ENCODE measurements at places on chromosomes 16 and 17. TPM values are rescaled to one million over a fixed set of nuclear protein-coding genes. Genes with fewer than 3 reads are reported as not detected.

The NPIPA3 gene
- 0.91 TPM for total RNA-seq

The ETV4 gene
- total RNA-seq, result 54.0 TPM

The LCAT gene
- 8.6 TPM for total RNA-seq

The HSD11B2 gene
- 1.7 TPM for total RNA-seq
